ENCODE measurements at places on chromosomes 12 and 14. TPM values are rescaled to one million over a fixed set of nuclear protein-coding genes. Genes with fewer than 3 reads are reported as not detected.

Gene NEUROD4
- total RNA-seq, result not detected

Gene FAM186B
- 0.47 TPM for total RNA-seq

Gene ZFHX2
- 1.3 TPM for total RNA-seq

Gene KERA
- 2.7 TPM for total RNA-seq

Gene SLC2A13
- 27.9 TPM for total RNA-seq

Gene MYH6
- total RNA-seq, result 0.64 TPM

Gene TSPAN31
- 41.7 TPM for total RNA-seq

Gene BCL11B
- 2.9 TPM for total RNA-seq

Gene SLC17A8
- total RNA-seq, result 0.23 TPM

Gene FOXN4
- 0.29 TPM for total RNA-seq

Gene PLD4
- total RNA-seq, result 16.2 TPM

Gene AICDA
- total RNA-seq, result 0.23 TPM

Gene AMDHD1
- total RNA-seq, result 0.88 TPM
